ENCODE measurements at places on chromosomes 4 and X.

- no peak for DNase-seq
These were observed 83.1 kb upstream of the DDX3X start for GRCh38 chrX:41250867-41251266.

- no peak for DNase-seq
These were observed 1040.7 kb upstream of the INTU start for GRCh38 chr4:126592088-126592487.

GRCh38 chrX:83022020-83022419 is 486.1 kb upstream of the POU3F4 start:
- no peak for DNase-seq

- no peak for DNase-seq
These were observed 2.5 kb downstream of the ZNF518B start for GRCh38 chr4:10454726-10455125.

GRCh38 chrX:16100673-16101072 is 22.7 kb upstream of the GRPR start:
- no peak for DNase-seq

DNA sequence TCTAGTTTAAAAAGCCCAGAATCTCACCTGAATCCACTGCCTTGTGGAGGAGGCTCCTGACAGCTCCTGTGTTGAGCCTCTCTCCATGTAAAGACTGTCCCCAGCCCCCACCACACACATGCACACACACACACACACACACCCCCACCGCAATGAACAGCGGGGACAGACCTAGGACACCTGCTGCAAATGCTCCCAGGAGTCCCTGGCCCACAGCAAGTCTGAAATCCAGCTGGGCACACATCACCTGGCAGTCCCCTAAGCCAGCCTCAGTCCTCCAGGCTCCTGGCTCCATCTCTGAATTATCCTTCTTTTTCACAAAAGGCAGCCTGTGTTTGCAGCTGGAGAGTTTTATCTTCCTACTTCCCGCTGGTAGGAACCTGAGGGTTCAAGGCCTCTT is 6.6 kb upstream of the FAM53A start:
- DNase-seq: no peak

DNA sequence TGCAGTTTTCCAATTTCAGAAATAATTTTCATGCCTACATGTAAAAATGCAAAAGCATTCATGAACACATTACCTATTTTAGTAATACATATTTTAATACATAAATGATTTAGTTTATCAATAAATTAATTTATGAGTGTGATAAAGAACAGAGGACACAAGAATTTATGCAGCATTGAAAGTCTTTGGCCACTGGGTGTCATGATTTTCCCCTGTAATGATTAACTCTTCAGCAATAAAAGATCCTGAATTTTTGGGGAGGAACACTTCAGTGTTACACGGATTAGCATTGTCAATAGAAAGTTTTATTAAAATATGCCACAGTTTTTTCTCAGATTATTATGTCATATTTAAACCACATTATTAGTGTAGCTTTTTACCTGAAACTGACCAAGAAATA is 8.6 kb upstream of the VCX2 start:
- DNase-seq: no peak

- DNase-seq: no peak
These were observed 7.9 kb upstream of the UGT2B4 start for GRCh38 chr4:69503558-69503957.

- DNase-seq: no peak
These were observed 5.1 kb upstream of the APBB2 start for GRCh38 chr4:41219421-41219950.

DNA sequence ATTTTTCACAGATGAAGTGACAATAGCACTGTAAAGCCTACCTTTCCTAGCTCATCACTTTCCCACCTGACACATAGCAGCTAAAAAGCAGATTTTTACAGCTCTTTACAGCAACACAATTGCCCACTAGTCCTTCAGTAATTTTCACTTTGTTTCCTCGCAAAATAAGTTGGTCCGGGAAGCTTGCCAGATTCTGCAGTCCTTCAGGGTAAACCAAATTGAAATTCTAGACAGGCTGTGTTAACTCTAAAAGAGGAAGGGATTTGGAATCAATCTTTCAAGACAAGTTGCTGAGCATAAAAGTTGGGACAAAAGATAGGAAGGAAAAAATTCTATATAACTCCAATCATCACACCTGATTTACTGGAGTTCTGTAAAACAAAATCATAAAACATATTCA is 8.7 kb downstream of the C1QTNF7 start:
- DNase-seq: no peak

- no peak for DNase-seq
These were observed 2.1 kb downstream of the PPP3CA start for GRCh38 chr4:101345271-101345595.

DNA sequence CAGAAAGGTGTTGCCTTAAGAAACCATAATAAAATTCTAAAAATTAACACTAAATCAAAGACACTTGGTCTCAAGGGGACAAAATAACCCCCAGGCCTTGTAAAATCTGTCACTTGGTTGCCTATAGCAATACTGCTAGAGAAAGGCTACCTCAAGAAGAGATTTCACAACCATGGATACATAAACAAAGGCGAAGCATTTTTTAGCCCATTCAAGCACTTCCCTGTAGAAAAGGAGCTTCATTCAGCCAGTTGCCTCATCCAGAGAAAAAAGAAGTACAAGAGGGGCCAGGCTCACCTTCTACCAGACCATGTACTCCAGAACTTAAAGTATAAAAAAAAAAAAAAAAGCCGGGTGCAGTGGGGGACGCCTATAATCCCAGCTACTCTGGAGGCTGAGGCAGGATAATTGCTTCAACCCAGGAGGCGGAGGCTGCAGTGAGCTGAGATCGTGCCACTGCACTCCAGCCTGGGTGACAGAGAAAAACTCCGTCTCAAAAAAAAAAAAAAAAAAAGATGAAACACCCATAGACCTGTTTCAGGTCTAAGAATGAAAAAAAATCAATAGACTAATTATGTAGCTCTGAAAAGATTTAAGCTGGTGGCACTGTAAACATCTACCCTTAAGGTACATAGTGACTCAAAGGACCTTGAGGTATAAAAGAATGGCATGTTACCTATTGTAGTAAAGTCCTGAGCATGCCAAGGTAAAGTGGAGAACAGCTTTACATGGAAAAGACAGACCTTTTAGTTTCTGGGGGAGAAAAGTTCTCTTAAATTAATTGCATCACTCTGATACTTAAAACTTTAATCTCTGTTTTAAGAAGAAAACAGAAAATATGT is 18.0 kb downstream of the RUFY3 start:
- DNase-seq: no peak

GRCh38 chr4:121814756-121815155 is 8.9 kb downstream of the CCNA2 start:
- DNase-seq: no peak

- no peak for DNase-seq
These were observed 200.6 kb upstream of the FTHL17 start for GRCh38 chrX:31272472-31272775.

GRCh38 chrX:46863072-46863471 is 26.2 kb downstream of the RP2 start:
- DNase-seq: no peak

DNA sequence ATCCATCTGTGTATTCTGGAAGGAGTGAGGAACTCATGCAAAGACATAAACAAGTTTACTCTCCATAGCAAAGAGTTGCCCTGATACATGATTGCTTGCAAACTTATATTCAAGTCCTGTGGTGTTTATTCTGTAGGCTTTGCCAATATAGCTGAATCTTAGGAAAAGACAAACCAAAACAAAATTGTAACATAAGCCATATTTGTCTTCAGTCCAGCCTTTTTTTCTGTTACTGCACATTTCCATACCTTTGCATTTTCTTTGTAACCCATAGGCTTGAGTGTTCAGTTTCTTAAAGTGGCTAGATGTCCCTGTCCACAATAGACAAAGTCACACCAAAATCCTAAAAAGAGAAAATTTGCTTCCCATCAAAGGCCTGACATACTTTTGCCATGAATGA is 120.4 kb downstream of the PPARGC1A start:
- DNase-seq: no peak

- no peak for DNase-seq
These were observed 101.8 kb upstream of the TLR3 start for GRCh38 chr4:185966997-185967775.

All from NCI-H1048 (cell line).